ENCODE measurements at places on chromosomes 2 and 18.

- peak; percentile 67 for DNase-seq
Observed at GRCh38 chr2:174025271-174026121, 60.3 kb upstream of the SP3 start.

DNA sequence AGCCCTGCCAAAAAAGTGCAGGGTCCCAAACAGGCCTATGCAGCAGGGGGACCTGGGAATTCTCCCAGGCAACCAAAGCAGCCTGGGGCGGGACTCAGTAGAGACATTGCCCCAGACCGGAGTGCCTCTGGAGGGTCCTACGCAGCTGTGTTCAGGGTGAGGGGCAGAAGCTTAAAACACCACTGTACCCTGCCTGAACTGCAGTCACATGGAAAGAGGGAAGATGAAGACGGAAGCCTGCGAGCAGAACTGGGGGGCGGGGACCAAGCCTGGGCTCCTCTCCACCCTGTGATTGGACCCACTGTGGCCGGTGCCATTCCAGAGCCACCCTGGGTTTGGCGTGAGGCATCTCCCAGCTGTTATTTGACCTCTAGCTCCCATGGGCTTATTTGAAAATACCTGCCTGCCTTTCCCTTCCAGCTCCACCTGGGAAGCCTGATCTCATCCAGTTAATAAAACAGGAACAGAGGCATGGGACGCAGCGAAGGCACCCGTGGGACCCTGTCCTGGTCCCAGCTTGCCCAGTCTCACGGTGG, 183.1 kb downstream of the SMAD2 start:
- no peak for DNase-seq

DNA sequence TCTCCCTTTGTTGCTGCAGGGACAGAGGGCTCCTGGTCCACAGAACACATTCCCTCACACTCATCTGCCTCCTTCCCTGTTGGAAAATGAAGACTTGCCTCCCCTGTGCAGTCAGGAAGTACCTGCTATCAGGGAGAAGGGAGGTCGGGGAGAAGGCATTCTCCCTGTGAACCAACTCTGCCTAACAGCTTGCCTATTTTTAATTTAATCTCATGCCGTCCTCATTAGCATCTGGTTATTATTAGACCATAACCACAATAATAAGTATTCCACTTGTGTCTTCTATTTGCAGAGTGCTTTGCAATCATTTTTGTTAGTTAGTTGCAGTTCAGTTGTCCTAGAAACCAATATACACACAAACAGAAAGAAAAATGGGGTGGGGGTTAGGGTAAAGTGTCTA, 232.6 kb upstream of the SKOR2 start:
- DNase-seq = no peak

DNA sequence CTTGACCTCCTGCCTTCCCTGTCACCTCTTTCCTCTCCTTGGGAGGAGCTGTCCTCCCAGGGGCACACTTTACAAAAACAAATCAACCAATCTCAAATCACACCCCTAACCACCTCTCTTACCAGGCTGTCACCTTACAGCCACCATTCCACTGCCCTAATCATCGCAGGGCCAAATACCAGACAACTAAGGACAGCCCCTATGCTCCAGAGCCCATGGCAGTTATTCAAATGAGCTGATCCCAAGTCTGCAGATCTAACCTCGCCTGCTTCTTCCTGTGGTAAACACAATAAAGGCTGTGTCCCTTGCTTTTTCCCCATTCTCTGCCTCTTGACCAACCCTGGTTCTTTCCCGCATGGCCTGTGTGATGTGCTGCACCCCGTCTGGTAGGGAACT, 154.2 kb upstream of the CNTNAP5 start:
- DNase-seq = no peak

DNA sequence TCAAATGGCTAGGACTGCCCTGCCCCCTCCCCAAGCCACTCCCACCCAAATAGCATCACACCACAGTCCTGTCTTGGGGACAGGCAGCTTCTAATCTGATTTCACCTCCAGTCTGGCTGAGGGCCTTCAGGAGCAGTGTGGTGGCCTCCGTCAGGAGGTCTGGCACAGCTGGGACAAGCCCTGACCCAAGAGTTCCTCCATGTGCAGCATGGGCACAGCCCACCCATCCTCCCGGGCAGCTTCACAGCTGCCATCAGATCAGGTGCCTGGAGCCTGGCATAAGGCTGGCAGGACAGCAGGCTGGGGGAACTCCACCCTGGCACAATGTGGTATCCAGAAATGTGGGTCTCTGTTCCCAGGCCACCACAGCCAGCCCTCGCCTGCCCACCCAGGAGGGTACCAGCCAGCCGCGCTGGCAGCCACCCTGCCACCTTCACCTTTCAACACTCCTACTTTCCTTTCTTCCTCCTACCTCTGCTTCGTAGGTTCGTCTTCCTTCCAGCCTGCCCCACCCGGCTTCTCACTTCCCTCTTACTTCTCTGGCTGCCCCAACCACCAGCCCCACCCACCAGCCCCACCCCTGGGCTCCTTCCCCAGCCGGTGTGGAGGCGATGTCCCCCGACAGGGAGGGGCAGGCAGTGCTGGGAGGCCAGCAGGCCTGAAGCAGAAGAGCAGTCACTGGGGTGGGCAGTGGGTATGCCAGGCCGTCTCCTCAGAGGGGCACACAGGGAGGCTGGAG, at the start of gene CAPG:
TSS of gene CAPG (minus strand) at position 522 of the 739 bp plus-strand sequence. CDS start 8,221 bp downstream, outside the sequence.
- DNase-seq = peak; percentile 64

- DNase-seq = no peak
Observed at GRCh38 chr18:5122272-5122671, 74.8 kb downstream of the AKAIN1 start.

GRCh38 chr2:222052934-222053367, 245.8 kb downstream of the PAX3 start:
- DNase-seq = no peak

- DNase-seq = no peak
Observed at GRCh38 chr18:80251700-80252099, 4.4 kb upstream of the PARD6G start.

DNA sequence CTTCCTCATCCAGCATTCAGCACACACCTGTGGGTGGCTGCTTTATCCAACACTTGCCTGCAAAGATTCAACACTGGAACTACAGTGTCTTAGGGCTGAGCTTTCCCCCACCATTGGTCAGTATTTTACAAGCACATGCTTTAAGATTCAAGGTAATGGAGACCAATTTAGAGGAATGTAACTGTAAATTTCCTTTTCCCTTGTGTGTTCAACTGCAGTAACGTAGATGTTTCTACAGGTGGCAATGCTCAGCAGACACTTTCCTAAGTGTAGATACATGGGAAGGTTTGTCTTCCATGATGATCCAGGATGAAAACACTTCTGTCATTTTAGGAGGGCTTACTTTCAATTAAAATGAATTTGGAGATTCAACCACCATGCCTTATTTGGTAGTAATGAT, 143.6 kb upstream of the PXDN start:
- DNase-seq = no peak

- no peak for DNase-seq
Observed at GRCh38 chr2:187655001-187655400, 100.8 kb upstream of the TFPI start.

- DNase-seq = no peak
Observed at GRCh38 chr18:44795241-44795640, 114.6 kb downstream of the SETBP1 start.

- no peak for DNase-seq
Observed at GRCh38 chr2:62453955-62454354, 52.0 kb downstream of the TMEM17 start.

GRCh38 chr18:62187543-62188510, 772 bp downstream of the RELCH start:
- peak; percentile 61 for DNase-seq

DNA sequence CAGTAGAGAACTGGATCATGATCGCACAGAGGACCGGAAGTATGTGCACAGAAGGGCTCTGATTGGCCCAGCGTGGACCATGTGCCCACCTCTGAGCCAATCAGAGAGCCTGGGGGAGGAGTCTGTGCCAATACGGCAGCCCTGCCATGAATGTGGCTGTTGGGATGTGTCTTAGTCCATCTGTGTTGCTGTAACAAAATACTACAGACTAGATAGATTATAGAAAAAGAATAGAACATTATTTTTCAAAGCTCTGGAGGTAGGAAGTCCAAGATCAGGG, 132.0 kb downstream of the NDUFA10 start:
- DNase-seq = no peak

DNA sequence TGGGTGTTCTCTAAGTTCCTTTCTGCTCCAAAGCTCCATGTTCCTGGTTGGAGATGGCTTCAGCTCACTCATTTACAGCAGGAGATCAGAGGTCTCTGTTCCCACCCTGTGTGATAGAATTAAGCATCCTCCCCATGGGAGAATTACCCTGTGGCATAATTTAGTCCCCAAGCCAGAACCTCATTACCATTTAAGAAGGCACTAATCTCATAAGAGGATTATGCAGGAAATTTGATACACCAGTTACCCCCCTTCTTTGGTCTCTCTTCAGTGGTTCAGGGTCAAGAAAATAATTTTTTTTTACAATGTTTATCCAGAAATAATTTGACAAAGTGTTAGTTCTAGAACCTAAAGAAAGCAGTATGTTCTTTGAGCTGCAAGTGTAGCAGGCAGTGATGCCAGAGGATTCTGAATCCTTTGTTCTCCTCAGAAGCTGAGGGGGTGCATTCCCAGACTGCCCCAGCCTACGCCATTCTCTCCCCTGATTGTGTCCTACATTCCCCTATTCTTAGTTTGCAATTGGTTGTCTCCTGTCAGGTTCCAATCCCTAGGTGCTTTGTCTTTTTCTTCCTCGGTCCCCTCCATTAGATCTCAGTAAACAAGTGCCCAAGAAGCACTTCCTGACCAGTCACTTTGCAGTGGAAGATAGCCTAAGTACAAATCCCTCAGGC, 163.6 kb downstream of the PRKCE start:
- no peak for DNase-seq

GRCh38 chr2:146874260-146874658, 970.6 kb upstream of the ACVR2A start:
- DNase-seq = no peak

GRCh38 chr2:234980451-234981187, 28.8 kb downstream of the SH3BP4 start:
- no peak for DNase-seq

GRCh38 chr2:180542511-180542910, 437.9 kb upstream of the UBE2E3 start:
- no peak for DNase-seq

DNA sequence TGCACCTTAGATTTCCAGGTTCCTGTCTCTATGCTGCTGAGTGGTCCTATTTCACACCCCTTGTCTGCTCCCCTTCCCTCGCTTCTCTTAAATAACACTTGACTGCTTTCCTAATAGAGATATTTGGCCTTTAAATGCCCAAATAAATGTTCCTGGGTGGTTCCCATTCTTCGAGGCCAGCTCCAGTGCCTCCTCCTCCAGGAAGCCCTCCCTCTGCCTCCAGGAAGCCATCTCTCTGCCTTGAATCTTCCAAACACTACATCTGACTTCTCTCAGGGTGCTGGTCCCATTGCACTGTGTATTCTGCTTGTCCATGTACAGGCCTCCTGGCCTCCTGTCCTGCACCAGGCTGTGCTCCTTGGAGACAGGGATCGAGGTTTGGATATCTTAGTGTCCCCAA, 14.2 kb downstream of the EHD3 start:
- no peak for DNase-seq

GRCh38 chr2:239498981-239499634, 98.3 kb upstream of the HDAC4 start:
- no peak for DNase-seq

GRCh38 chr2:64594226-64594989, 59.3 kb downstream of the SERTAD2 start:
- no peak for DNase-seq

DNA sequence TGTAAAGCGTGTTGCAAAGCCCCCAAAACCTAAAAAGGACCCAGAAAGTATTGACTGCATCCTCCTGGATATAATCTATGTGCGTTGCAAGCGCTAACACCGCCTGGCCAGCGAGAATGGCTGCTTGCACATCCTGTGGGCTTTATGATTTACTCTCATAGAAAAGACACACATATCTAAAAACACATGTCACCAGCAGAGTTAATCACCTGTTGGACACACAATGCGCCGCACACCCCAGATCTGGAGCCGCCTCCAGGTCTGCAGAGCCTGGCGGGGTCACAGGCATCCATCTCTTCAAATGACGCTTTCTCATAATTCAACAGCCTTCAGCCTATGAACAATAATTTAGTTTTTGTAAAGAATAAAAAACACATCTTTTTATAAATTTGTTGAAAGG, 186.5 kb downstream of the RTP5 start:
- DNase-seq = no peak

DNA sequence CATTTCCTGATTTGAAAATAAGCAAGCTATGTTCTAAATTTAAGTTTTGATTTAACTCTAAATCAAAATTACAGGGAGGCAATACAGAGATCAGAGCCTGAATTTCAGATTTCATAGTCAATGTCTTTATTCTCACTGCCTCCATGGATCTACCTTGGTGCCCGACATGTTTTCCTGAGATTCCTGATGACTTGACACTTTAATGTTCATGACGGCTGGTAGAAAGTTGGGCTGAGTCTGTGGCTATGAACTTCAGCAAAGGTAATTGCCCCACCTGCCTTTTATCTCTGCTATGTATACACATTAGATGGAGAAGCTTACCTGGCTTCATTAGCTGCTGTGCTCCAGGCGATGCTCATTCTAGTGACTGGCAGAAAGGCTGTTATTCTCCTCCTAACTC, 1390.5 kb upstream of the CELF4 start:
- no peak for DNase-seq

- no peak for DNase-seq
Observed at GRCh38 chr2:133444465-133444864, 123.8 kb downstream of the NCKAP5 start.

DNA sequence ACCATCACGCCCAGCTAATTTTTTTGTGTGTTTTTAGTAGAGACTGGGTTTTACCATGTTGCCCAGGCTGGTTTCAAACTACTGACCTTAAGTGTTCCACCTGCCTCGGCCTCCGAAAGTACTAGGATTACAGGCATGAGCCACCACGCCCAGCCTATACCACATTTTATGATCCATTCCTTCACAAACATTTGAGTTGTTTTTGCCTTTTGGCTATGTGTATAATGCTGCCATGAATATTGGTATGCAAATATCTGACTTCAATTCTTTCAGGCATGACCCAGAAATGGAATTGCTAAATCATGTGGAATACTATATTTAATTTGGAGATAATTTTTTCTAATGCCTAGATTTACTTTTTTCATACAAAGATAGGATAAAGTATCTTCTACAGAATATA, 68.6 kb downstream of the TTC27 start:
- DNase-seq = no peak

DNA sequence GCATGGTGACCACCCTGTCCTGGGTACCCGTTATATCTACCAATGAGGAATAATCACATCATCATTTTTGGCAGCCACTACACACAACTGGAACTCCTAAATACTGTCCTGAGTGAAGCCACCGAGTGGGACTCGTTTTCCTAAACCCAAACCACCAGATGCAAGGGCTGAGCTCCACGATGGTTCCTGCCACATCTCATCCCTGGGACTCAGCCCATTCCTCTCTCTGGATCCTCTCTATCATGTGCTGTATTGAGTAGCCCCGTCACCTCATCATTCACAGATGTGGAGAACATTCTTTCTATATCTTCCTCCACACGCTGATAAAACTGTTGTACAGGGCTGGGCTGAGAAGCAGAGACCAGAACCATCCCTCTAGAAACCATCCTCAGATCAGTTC, 79.4 kb upstream of the SMAD7 start:
- no peak for DNase-seq

GRCh38 chr2:47520825-47521665, 118.1 kb downstream of the MSH2 start:
- DNase-seq = peak; percentile 83

All from HL-60 (cell line).